PC-3 (cell line): ENCODE measurements at places on chromosomes 3 and 15. TPM values are rescaled to one million over a fixed set of nuclear protein-coding genes. Genes with fewer than 3 reads are reported as not detected.

TMCO5A gene
- not detected in 2 replicates for total RNA-seq

GRCh38 chr15:65812916-65813315, 20.8 kb upstream of the DENND4A start:
- no peaks in the 10 kb centered on the region for H3K27me3 ChIP-seq
- no peaks in the 10 kb centered on the region for H3K4me1 ChIP-seq
- no peak for DNase-seq
- no peak overlapping the region for H3K4me3 ChIP-seq
- H3K27ac ChIP-seq: no peak overlapping the region

RTP3 gene
- total RNA-seq: not detected in 2 replicates

DNA sequence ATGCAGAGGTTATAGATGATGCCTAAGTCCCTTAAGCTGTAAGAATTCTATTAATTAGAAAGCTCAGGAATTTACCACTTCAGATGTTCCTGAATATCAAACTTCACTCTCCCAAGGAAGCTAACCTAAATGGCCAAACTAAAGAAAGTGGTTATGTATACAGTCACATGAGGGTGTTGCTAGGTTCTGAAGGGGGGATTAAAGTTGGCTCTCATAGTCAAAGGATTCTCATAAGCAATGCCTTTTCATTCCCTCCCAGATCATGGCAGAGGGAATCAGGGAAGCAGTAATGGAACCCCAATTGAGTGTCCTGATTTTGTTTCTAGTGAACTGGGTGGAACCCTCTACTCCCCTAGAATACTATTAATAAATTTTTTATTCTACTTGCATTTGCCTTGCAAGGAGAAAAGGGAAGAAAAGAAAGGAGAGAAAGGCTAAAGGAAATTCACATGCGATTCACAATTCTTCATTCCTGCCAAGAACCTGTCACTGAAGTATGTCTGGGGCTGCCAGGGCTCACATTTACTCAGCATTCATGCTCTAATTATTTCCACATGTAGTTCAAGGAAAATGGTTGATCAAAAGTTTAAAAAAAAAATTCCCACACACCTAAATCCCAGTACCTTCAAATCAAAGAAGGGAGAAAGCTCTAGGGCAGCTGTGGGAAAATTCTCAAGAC, 25.1 kb downstream of the FSTL1 start:
- no peaks in the 10 kb centered on the region for H3K4me1 ChIP-seq
- H3K27ac ChIP-seq: no peak overlapping the region
- H3K27me3 ChIP-seq: no peaks in the 10 kb centered on the region
- no peak for DNase-seq

MESP2 gene
- 1.1 and 1.3 TPM in 2 replicates for total RNA-seq

DNA sequence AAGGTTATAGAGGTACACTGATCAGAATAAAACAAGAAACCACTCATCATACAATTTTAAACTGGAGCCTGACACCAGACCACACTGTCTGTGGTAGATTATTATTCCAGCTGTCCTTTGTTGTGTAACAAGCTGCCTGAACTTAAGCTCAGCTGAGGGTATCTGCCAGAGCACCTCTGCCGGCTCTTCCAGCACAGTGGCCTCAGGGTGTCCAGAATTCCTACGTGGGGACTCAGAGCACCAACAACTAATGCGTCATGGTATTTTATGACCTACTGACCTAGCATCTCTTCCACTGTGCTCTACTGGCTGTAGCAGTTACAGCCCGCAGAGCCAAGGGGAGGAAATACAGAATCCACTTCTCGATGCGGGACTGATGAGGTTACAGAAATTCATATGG, 15.6 kb upstream of the RAF1 start:
- peaks cover 5% of the 10 kb centered on the region for H3K4me1 ChIP-seq
- H3K36me3 ChIP-seq: no peaks in the 10 kb centered on the region
- H3K27me3 ChIP-seq: no peaks in the 10 kb centered on the region
- no peak overlapping the region for H3K4me3 ChIP-seq

- peaks cover 11% of the 10 kb centered on the region for H3K4me1 ChIP-seq
- H3K27ac ChIP-seq: no peak overlapping the region
- no peaks in the 10 kb centered on the region for H3K27me3 ChIP-seq
Measured at GRCh38 chr3:196147116-196147515, 64.1 kb downstream of the ZDHHC19 start.

CAMP gene
- not detected in 2 replicates for total RNA-seq

FAM240A gene
- total RNA-seq: not detected in 2 replicates

LMCD1 gene
- 8.2 and 9.1 TPM in 2 replicates for total RNA-seq

- no peak overlapping the region for H3K27ac ChIP-seq
- H3K27me3 ChIP-seq: no peaks in the 10 kb centered on the region
- H3K4me1 ChIP-seq: peaks cover 5% of the 10 kb centered on the region; the same call in 1 of the 2 replicates
- no peaks in the 10 kb centered on the region for H3K36me3 ChIP-seq
- no peak overlapping the region for H3K4me3 ChIP-seq
Measured at GRCh38 chr3:129022114-129023007, 21.3 kb downstream of the EFCC1 start.

DNA sequence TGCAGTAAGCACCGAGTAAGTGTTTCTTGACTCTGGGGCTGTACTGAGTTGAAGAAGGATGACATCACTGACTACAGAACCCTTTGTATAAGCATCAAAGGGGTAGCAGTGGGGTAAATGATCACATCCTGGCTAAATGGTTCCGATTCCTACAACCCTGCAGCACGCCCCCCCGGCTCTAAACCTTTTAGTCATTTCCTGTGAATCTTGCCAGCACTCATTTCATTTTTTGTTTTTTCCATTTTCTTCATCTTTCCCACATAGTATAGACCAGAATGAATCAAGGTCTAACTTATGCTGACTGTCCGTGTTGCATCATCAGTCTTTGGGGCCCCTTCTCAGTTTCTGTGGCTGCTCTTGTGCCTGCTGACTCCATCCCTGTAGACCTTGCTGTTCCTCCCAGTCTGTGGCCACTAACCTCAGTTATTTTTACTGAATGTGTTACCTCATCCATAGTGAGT, 383.1 kb upstream of the TPRG1 start:
- H3K27me3 ChIP-seq: no peaks in the 10 kb centered on the region
- peaks cover 10% of the 10 kb centered on the region; the same call in 1 of the 2 replicates for H3K4me1 ChIP-seq
- no peaks in the 10 kb centered on the region for H3K36me3 ChIP-seq
- H3K4me3 ChIP-seq: no peak overlapping the region

SLC6A20 gene
- total RNA-seq: not detected in 2 replicates

DNA sequence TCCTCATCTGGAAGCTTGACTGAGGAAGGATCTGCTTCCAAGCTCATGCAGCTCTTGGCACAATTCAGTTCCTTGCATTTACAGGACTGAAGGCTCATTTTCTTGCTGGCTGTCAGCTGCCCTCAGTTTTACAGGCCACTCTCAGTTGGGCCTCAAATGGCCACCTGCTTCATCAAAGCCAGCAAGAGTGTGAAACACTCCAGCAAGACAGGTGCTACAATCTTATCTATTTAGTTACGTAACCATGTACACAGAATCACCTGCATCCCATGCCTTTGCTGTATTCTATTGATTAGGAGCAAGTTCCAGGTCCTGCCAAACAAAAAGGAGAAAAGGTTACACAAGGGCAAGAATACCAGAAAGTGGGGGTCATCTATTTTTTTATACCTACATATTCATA, 40.8 kb downstream of the RHCG start:
- H3K27ac ChIP-seq: no peak overlapping the region
- DNase-seq: no peak
- H3K4me3 ChIP-seq: no peak overlapping the region
- no peaks in the 10 kb centered on the region for H3K27me3 ChIP-seq
- peaks cover 23% of the 10 kb centered on the region for H3K4me1 ChIP-seq

GRCh38 chr15:99716540-99717095, 16.6 kb downstream of the LYSMD4 start:
- no peaks in the 10 kb centered on the region for H3K4me1 ChIP-seq
- H3K27me3 ChIP-seq: no peaks in the 10 kb centered on the region
- no peak overlapping the region for H3K27ac ChIP-seq
- no peak for DNase-seq

DNA sequence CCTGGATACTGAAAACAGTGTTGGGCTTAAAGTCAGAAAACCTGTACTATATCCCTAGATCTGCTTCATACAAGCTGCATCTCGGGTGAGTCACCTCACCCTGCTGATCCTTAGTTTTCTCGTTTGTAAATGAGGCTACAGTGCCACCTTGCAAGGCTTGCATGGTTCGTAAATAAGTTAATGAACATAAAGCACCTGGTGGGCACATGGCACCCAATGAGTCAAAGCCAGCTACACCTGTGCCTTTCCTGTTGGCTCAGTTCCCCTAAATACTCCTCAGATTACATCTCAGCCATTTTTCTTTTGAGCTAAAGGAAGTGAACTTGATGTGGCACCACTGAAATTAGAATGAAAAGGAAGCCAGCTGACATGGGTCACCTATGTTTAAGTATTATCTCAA, 26.5 kb downstream of the RTP1 start:
- DNase-seq: peak; percentile 71
- H3K27ac ChIP-seq: no peak overlapping the region
- H3K27me3 ChIP-seq: no peaks in the 10 kb centered on the region
- peaks cover 19% of the 10 kb centered on the region for H3K4me1 ChIP-seq
- H3K4me3 ChIP-seq: no peak overlapping the region

ANKRD34C gene
- total RNA-seq: not detected in 2 replicates

ATP2B2 gene
- total RNA-seq: not detected in 2 replicates

- no peaks in the 10 kb centered on the region for H3K27me3 ChIP-seq
- no peaks in the 10 kb centered on the region for H3K36me3 ChIP-seq
- no peak overlapping the region for H3K4me3 ChIP-seq
- H3K4me1 ChIP-seq: peaks cover 13% of the 10 kb centered on the region
- DNase-seq: peak; percentile 38
Measured at GRCh38 chr3:60363817-60364216, 887.4 kb downstream of the FHIT start.

SEMA5B gene
- total RNA-seq: 0.04 TPM in 1 of 2 replicates, not detected in the other

GRCh38 chr3:172134352-172134751, 95.0 kb downstream of the FNDC3B start:
- H3K27ac ChIP-seq: no peak overlapping the region
- peaks cover 11% of the 10 kb centered on the region for H3K36me3 ChIP-seq
- H3K27me3 ChIP-seq: no peaks in the 10 kb centered on the region
- no peak for DNase-seq
- H3K4me1 ChIP-seq: peaks cover 87% of the 10 kb centered on the region
- H3K4me3 ChIP-seq: no peak overlapping the region

- H3K4me3 ChIP-seq: no peak overlapping the region
- peaks cover 14% of the 10 kb centered on the region for H3K27me3 ChIP-seq
- H3K4me1 ChIP-seq: no peaks in the 10 kb centered on the region; the same call in 1 of the 2 replicates
- no peaks in the 10 kb centered on the region for H3K36me3 ChIP-seq
- H3K27ac ChIP-seq: no peak overlapping the region
Measured at GRCh38 chr3:148881286-148881685, 16.2 kb downstream of the CPA3 start.

GRCh38 chr15:75650908-75651809, 3.4 kb downstream of the SNX33 start:
- H3K4me3 ChIP-seq: peak overlapping the region; percentile 52
- no peaks in the 10 kb centered on the region for H3K27me3 ChIP-seq
- no peak for DNase-seq
- H3K27ac ChIP-seq: peak overlapping the region; percentile 23; the same call in 1 of the 2 replicates

FBXW12 gene
- not detected in 2 replicates for total RNA-seq

DNA sequence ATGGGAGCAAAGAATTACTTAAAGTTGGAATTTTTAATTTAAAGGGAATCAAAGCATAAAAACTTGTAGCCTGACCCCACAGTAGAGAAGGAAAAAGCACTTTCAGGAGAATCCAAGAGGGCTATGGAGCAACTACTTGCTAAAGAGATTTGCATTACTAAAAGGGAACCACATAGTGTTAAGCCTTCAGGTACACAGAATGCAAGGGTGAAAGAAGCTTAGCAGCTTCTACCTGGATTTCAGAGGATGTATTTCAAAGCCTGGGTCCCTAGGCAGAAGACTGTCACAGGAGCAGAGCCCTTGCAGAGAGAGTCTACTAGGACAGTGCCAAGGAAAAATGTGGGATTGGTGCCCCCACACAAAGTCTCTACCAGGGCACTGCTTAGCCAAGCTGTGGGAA, 575.0 kb downstream of the GBE1 start:
- no peak for DNase-seq
- H3K4me1 ChIP-seq: no peaks in the 10 kb centered on the region
- H3K27me3 ChIP-seq: no peaks in the 10 kb centered on the region
- no peaks in the 10 kb centered on the region for H3K36me3 ChIP-seq
- H3K27ac ChIP-seq: no peak overlapping the region

- no peaks in the 10 kb centered on the region for H3K27me3 ChIP-seq
- H3K4me1 ChIP-seq: no peaks in the 10 kb centered on the region
- peaks cover 16% of the 10 kb centered on the region; the same call in 1 of the 2 replicates for H3K36me3 ChIP-seq
- no peak overlapping the region for H3K4me3 ChIP-seq
Measured at GRCh38 chr3:149534671-149535332, 60.3 kb downstream of the TM4SF4 start.

DNA sequence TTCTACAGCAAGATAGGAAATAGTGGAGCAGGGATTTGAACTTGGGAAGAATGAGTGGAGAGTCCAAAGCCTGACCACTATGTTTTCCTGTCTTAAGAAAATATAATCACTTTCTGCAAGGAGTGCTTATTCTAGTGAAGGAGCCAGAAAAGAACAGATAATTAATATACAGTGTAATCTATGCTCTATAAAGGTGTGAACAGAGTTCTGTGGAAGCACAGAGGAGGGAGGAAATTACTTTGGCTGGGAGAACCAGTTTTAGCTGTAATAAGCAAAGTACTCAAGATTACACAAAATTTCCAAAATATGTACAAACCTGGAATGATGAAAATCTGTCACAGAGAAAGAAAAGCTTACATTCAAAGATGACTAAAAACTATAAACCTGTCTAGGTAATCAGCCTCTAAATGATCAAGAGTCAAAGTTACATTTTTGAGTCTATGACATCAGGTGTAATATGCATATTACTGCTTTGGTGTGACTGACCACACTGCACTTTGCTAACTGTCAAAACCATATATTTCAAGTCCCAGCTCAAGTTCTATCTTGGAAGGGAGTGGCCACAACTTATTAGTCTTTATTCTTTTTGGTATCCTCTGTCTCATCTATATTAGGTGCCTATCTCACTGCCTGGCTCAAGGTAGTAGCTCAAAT, 40.7 kb upstream of the MB21D2 start:
- H3K4me1 ChIP-seq: peaks cover 17% of the 10 kb centered on the region
- no peak overlapping the region for H3K4me3 ChIP-seq
- H3K36me3 ChIP-seq: no peaks in the 10 kb centered on the region
- H3K27ac ChIP-seq: peak overlapping the region; percentile 34
- DNase-seq: no peak

HRG gene
- not detected in 2 replicates for total RNA-seq

DNA sequence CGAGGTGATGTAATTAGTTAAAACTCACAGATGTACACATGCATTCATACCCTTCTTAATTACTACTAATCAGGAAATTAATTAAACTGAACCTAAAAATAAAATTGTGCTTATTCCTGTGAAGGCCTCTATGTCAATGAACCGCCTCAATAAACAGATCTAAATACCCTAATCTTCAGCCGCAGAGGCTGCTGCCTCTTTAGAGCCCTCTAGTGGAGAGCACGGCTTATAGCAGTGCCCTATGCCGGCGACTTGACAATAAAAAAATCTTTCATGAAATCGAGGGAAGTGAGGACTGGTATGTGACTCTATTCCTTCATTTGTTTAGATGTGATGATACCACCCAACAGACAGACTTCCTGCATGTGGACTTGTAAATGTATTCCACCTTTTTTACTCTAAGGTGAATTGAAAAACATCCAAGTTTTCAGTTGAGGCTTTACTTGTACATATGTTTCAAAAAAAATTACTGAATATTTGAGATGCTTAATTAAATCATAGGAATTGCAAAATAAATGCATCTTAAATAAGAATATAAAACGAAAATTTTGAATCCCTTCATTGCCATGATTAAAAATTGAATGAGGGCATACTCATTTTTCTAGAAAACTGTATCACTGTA, 8.3 kb upstream of the EPHA3 start:
- H3K36me3 ChIP-seq: no peaks in the 10 kb centered on the region
- no peak overlapping the region for H3K4me3 ChIP-seq
- no peak overlapping the region for H3K27ac ChIP-seq
- H3K4me1 ChIP-seq: 0 out of 2 replicates have a peak, but pooled peaks cover 3% of the 10 kb centered on the region
- DNase-seq: peak; percentile 79
